ENCODE measurements at places on chromosomes 3 and 15.

- DNase-seq, result no peak
Measured at GRCh38 chr15:69443032-69443611, 9.5 kb upstream of the RPLP1 start.

DNA sequence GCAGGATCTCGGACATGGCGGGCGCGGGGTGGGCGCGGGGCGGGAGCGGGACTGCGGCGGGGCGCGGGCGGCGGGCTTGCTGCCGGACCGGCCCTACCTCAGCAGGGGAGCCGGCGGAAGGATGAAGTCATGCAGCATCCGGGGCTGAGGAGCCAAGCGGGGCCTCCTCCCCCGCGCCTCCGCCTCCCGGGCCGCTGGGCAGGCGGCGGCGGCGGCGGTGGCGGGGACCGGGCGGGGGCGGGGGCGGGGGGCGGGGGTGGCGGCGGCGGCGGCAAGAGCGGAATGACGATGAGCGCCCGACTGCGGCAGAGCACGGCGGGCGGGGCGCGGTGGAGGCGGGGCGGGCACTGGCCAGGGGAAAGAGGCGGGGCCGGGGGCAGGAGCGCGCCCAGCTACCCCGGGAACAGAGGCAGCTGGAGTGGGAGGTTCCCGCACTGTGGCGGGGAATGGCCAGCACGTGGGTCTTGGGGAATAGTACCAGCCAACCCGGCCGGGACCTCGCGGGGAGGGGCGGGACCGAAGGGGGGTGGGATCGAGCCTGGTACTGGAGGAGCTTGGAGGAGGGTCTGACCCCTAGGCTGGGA is at the start of gene CAMK2N2:
Gene CAMK2N2, minus strand, starts transcription at position 284 of the 584 bp plus-strand sequence. Its CDS starts 268 bp downstream, at position 16.
- DNase-seq, result peak; percentile 30

GRCh38 chr3:122502139-122502538 is 12.6 kb downstream of the KPNA1 start:
- DNase-seq, result no peak

- no peak for DNase-seq
Measured at GRCh38 chr3:184821034-184821433, 9.1 kb downstream of the VPS8 start.
